ENCODE measurements at places on chromosomes 7 and 10.

DNA sequence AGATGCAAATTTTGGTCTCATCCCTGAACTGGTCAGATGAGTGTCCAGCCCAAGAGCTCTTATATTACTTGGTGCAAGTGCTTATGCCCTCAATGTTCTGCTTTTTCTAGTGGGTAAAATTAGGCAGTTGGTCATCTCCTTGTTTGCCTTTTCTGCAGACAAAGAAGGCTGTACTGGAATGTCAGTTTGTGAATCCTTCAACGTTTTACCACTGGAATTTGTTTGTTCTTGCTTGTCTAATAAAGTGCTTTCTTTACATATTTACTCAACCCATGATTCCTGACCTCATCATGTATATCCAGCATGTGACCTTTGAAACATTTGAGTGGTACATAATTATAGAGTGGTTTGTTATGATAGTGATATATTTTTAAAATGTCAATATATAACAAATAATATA is 232.2 kb upstream of the TEX47 start:
- DNase-seq = no peak

DNA sequence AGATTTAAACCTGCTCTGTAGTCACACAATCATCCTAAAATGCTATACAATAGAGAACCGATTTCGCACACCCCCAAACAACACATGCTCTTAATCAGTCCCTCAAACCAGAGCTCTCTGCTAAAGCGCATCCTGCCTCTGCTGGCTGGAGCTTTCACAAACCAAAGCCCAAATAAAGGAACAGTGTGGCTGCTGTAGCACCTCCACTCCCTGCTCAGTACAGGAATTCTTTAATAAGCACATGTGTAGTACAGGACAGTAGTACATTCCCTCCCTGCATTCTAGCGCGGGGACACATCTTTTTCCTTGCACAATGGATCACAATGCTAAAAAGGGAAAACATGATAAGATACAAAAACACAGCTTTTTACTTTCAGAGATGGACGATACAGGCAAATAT is 684.6 kb downstream of the MAGI2 start:
- no peak for DNase-seq

DNA sequence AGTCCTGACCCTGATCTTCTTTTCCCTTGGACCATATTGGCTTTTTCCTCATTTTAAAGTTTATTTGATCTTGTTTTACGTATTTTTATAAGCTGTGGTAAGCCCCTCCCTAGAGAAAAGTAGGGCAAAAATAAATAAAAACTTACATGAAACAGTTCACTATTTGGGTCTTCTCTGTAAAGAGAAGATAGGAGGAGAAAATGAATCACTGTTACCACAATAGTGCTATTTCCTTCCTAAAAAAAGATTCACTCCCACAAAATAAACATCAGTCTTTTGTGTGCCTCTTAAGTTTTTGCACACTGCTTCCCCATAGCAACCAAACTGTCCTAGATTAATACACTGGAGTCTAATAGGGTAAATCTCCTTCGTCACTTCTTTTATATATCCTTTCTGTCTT is 1.4 kb upstream of the SVIL start:
- DNase-seq = no peak

DNA sequence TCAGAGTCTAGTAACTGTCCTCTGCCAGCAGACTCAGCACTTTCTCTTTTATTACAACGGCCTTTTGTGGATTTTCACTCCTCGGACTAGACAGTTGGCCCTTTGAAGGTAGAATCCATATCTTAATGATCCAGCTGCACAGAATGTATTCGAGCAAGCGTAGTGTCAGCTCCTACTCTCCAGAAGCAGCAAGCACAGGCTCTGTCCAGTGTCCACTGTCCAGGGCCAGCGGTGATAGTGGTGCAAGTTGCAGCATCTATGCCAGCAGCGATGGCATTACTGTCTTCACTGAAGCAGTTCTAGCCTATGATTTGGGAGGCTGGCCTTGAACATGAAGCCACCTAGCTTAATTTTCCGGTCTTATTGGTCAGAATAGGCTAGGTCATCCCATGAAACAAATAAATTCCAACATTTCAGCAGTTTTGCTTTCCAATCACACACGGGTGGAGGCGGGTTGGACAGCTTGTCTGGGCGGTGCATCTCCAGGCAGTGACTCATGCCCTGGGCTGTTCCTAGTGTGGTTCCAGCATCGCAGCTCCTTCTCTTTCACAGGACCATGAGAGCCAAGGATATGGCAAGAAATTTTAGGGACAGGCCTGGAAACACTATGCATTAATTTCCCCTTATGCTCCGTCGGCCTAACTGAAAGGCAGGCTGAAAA is 108.6 kb upstream of the KCNMA1 start:
- no peak for DNase-seq

DNA sequence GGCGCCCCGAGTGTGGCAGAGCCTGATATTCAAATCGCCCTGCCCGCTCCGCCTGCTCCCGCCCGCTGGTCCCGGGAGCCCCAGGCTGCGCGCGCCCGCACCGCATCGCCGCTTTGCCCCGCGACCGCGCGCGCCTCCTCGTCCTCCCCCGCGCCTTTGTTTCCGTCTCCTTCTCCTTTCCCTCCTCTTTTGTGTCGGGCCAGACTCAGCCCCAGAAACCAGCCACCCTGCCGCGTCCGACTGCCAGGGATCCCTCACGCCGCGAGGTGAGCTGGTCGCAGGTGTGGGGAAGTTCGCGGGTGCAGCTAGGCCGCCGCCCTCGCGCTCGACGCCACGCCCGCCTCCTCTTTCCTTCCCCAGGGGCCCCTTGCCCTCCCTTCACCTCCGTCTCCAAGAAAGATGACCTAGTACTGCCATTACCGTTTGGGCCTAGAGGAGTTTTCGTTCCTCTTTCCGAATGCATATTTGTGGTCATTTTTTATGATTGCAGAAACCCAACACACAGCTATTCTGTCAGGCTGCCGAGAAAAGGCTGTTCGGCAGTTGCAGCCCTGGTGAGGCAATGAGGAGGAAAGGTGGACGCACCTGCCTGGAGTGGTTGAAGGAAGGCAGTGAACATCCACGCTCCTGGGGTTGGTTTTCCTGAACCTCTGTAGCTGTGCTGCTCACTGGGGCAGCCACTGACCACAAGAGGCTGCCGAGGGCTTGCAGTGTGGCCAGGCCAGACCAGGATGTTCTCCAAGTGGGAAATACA is 107.3 kb downstream of the SNX10 start:
- peak; percentile 80 for DNase-seq

DNA sequence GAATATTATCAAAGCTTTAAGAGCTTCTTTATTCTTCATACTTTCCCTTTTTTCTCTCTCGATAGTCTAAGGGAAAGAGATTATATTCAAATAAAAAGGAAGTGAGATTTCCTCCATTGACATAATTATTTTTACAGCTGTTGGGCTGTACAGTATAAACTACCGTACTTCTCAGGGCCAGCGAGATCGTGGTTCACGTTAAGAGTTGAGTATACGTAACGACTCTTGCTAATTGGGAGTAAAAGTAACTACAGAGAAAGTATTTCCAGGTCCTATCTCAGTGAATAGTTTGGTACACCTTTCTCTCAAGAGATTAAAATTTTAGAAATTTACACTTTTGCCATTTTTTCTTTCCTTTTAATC is 57.8 kb downstream of the INPP5F start:
- DNase-seq = no peak

DNA sequence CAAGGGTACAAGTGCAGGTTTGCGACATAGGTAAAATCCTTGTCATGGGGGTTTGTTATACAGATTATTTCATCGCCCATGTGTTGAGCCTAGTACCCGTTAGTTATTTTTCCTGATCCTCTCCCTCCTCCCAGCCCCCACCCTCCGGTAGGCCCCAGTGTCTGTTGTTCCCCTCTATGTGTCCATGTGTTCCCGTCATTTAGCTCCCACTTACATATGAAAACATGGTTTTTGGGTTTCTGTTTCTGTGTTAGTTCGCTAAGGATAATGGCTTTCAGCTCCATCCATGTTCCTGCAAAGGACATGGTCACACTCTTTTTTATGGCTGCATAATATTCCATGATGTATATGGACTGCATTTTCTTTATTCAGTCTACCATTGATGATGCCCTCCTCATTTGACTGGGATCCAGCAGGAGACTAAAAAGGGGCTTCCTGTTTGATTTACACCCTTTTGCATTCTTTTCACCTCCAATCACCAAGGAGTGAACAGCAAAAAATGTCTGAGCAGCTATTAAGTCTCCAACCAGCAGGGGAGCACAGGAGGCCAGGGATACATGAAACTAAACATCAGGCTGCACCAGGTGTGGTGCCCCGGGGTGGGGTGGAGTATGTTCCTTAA is 188.2 kb downstream of the SKIDA1 start:
- no peak for DNase-seq

DNA sequence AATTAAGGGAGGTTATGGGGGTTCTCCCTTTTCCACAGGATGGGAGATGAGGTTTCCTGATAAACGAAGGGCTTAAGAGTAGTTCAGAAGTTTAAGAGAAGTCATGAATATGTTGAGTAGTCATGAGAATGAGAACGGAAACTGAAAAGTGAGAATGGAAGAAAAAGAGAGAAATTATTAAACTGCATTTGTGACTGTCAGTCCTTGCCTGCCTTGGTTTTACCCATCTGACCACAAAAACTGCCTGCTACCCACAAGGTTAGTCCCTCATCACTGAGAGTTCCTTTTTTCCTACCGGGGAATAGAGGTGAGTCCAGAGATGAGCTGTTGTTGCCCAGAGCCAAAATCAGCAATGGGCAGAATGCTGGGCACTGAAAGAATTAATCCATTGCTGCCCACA is 174.1 kb upstream of the BET1 start:
- no peak for DNase-seq

DNA sequence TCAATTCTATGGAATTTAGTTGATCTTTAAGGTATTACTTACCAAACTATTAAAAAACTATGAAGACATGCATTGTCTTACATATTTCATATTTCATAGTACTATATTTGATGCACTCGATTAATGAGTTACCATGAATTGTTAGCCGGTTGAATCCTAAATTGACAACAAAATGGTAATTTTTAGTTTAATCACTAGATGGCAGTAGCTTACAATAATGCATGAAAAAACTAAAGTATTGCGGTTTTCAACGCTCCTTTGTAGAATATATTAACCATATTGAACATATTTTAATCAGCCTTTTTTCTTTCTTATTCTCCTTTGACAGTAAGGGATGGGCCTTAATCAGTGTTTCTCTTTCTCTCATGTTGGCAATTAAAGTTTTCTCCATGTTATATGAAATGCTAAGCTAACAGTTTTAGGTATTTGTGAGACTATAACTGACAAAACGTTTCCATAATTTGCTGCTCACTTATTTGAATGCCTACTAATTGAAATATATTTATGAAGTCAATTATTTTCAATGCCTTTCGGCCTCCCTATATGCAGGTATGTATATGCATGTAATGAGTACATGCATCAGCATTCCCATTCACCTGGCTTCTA is 48.5 kb upstream of the ARL4A start:
- DNase-seq = no peak

- no peak for DNase-seq
Measured at GRCh38 chr7:77558284-77558967, 21.3 kb downstream of the PTPN12 start.

- no peak for DNase-seq
Measured at GRCh38 chr7:155313096-155313495, 15.4 kb downstream of the INSIG1 start.

DNA sequence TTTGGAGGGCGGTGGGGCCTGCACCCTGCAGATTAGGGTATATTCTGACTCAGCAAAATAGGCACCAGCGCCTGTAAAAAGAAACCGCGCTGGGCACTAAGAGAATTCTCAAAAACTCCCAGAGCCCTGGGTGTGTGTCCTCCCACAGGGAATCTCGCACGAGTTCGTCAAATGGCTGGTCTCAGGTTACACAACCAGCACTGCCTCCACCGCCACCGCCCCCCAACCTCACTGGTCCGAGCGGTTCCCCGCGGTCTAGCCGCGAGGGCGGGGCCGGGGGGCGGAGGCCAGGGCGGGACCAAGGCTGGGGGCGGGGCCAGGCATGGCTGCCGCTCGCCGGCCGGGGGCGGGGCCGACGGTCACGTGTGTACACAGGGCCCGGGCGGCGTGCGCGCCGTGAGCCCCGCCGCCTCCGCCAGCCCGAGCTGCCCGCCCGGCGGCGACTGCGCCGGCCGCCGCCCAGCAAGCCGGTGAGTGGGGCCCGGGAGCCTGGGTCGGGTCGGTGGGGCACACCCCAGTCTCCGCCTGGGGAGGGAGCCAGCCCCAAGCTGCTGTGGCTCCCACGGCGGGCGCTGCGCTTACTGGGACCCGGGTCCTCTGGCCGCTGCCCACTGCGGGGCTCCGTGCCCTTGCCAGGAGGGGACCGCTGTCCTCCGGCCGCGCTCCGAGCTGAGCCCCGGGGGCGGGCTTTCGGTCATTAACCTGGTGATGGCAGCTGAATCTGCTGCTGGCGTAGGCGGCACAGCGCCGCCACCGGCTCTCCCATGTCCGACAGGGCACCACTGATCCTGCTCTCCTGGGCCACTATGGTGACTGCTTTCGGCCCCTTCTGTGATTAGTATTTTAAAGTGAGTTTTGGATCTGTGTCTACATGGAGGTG is at the start of gene GPR146:
TSS of gene GPR146 (plus strand) at position 358 of the 880 bp plus-strand sequence. CDS start 12,970 bp downstream, outside the sequence.
- peak; percentile 80 for DNase-seq

- no peak for DNase-seq
Measured at GRCh38 chr7:26714006-26714405, 150.4 kb downstream of the SKAP2 start.

DNA sequence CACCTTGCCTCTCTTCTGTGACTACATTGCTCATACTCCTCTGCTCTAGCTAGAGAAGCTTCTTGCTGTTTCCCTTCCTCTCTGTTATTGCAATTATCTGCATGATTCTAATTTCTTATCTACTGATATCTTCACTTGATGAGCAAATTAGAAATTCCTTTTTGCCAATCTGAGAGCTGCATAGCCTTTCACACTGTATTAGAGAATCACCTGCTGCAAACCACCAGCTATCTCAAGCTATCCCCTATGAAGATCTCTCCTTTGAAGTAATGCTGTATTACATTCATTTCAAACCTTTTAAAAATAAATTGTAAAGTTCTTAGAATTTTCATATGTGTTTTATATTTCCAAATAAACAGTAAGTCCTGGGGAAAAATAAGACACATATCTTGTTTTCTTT is 89.0 kb upstream of the ZNF804B start:
- DNase-seq = no peak

DNA sequence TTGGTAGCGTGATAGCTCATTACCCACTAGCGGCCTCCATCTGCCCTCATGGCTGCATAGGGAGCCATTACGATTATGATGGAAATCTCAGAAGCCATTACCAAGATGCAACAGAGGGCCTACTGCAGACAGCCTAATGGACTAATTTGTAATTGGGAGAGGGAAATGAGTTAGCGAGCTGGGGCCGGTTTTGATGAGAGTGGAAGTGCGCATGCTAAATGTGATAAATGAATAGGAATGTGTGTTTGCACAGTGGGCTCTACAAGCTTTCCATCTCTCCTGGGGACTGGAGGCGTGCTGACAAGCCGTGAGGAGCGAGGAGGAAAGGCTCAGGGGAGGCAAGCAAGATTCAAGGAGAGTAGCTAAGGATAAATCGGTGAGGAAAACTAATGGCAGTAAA is 644.5 kb upstream of the GALNT17 start:
- DNase-seq = no peak

- no peak for DNase-seq
Measured at GRCh38 chr7:80924090-80924489, 5.2 kb upstream of the SEMA3C start.

GRCh38 chr10:88028072-88028471 is 164.6 kb downstream of the PTEN start:
- DNase-seq = no peak

GRCh38 chr10:121244818-121245217 is 353.4 kb downstream of the FGFR2 start:
- peak; percentile 28 for DNase-seq

Data from left renal cortex interstitium (tissue), 4 donors.